GM13977 (cell line): ENCODE measurements at places on chromosomes 3 and 15.

GRCh38 chr3:184325715-184326369 lies 11.4 kb downstream of the EIF4G1 start:
- peak; percentile 16 for DNase-seq

- DNase-seq, result no peak
Measured at GRCh38 chr15:31834654-31835053, 195.7 kb upstream of the CHRNA7 start.

DNA sequence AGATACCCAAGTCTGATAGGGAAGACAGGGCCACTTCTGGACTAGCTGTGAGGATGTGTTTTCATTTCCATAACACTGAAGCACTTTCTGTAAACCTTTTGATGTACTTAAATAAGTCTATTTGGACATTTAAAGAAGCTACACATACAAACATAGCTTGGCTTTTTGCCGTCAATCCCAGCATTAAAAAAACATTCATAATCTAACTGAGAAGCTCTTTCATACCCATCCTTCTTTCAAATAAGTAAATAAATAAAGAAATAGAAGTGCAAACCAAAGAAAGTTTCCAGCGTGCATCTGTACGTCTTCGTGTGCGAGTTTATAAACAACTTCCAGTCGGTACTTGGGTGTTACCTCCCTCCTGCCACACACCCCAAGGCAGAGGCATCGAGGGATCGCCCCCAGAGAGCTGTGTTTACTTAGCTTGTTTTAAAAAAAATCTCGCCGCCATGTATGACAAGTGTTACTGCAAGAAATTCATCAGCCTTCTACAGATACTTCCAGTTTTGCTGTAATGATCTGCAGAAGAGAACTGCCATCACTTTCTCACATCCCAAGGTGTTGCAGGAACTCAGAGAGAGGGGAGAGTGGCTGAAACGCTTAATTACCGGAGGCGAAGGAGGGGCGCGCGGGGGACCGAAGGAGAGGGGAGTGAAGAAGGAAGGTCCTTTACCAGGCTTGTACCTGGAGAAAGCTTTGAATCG lies 9.0 kb upstream of the MEIS2 start:
- no peak for DNase-seq

DNA sequence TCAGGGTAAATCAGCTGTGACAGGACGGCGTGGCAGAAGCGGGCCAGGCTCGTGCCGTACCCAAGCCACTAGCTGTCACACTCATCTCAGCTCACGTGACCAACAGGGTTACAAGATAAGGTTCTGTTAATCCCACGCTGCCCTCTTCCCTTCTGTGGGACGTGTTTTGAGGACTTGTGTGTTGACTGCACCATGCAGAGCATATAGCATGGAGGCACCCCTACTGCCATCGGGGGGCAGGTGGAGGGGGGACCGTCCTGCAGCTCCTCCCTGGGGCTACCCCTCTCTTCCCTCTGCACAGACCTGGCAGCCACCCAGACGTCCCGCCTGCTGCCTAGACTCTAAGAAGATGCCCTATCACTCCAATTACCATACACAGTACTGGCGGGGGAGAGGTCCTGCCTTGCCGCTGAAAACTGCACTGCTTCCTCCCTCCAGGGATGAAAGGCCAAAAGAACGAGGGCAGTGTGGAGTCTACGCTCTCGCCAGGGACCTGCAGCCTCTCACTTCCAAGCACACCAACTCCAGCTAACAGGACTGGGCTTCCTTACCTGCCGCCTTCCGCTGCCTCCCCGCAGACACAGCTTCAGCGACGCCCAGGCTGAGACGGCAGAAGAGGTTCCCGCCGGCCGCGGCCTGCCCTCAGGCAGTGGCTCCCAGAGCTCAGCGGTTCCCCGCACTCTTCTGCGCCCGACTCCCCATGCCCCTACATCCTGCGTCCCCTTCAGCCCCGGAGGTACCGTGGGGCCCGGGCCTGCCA lies at the start of gene TNK2:
TNK2 (minus strand) TSS at position 618 of the 760 bp plus-strand sequence. CDS start 19,963 bp downstream, outside the sequence.
- peak; percentile 67 for DNase-seq

DNA sequence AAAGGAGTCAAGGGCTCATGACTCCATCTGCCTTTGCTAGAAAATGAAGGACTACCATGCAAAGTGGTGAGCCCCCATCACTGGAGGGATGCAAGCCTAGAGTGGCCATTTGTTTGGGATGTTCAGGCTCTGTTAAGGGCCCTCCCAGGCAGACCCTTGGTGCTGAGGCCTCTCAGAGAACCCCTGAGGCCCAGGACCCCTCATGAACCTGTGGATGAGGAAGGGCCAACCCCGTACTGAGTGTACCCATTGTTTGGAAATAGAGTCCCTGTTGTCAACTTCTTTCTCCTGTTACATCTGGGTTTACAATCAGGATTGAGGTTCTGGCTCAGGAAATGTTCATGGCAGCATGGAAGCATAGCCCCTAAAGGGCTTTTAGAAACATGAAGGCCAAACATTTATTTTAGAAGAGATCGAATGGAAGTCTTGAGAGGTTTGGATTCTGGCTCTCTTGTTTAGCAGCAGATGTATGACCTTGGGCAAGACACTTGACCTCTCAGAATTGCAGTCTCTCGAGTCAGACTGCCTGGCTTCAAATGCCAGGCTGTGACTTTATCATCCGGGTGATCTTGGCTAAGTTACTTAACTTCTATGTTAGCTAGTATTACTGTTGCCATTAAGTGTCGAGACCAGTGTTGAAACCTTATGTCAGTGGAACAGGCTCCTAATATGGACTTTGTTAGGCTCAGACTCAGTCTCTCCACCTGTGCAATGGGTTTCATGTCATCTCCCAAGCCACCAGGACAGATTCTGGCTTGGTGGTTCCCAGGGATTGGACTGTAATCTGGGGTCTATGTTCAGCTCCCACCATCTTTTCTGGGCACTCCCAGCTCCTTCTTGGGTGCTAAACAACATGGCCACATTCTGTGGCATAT lies 12.4 kb downstream of the ITGA11 start:
- DNase-seq, result no peak
